ENCODE measurements at places on chromosomes 7 and 10. TPM values are rescaled to one million over a fixed set of nuclear protein-coding genes. Genes with fewer than 3 reads are reported as not detected.
A peak's percentile ranks its signal among the peaks of the same experiment; 100 is the strongest.

DNA sequence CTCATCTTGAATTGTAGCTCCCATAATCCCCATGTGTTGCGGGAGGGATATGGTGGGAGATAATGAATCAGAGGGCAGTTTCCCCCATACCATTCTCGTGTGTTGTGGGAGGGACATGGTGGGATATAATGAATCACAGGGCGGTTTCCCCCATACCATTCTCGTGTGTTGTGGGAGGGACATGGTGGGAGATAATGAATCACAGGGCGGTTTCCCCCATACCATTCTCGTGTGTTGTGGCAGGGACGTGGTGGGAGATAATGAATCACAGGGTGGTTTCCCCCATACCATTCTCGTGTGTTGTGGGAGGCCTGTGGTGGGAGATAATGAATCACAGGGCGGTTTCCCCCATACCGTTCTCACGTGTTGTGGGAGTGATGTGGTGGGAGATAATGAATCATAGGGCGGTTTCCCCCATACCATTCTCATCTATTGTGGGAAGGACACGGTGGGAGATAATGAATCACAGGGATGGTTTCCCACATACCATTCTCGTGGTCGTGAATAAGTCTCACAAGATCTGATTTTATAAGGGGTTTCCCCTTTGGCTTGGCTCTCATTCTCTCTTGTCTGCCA, 271.0 kb downstream of the MAD1L1 start:
- DNase-seq = no peak

Gene SPDYE5
- total RNA-seq = 0.15 TPM

GRCh38 chr10:34985823-34986222, 104.3 kb downstream of the CUL2 start:
- no peak for DNase-seq

DNA sequence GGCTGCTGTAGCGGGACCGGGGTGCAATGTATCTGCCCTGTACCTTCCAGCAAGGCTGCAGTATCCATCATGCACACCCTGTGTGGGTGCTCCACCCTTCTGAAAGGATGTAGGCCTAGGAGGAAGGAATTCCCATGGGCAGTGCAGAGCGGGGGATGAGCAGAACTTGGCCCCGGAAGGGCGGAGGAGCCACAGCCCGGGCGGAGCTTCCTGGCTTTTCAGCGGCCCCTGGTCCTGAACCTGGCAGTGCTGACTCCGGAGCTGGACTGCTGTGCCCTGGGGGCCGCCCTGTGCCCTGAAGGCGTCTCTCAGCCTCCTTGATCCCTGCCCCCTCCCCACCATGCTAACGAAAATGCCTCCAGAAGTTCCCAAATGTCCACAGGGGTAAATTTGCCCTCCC, 175.8 kb downstream of the TCERG1L start:
- DNase-seq = no peak

- no peak for DNase-seq
Observed at GRCh38 chr7:83119494-83119893, 43.2 kb downstream of the PCLO start.

GRCh38 chr7:79455173-79455790, 1.8 kb upstream of the MAGI2 start:
- no peak for DNase-seq

GRCh38 chr10:11639849-11640764, 28.7 kb upstream of the USP6NL start:
- DNase-seq = no peak

DNA sequence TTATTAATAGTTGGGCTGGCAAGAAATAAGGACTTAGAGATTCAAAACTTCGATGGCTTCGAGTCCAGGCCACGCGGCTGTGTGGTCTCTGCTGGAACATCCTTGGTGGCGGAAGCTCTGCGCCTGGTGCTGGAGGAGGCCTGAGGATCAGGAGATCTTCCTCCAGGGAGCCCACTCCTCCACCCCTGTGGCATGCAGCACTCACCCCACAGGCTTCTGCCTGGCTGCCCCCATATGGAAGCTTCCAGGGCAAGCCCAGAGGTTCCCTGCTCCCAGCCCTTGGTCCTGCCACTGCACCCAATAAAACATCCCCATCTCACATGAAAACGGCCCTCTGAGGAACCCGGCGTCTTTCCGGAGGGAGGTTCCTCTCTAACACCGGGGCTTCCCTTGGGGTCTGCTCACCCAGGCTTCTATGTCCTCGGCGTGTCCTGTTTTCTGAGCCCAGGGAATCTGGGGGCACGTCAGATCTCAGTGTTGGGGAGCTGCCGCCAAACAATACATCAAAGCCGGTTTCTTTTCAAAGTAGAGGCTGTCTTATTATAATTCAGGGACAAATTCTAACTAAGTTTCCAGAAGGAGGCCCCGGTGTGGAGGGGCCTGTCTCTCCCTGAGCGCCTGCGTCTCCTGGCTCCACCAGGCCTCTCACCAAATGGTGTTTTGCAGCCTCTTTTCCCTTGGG, 32.4 kb downstream of the CALML3 start:
- peak; percentile 6 for DNase-seq

DNA sequence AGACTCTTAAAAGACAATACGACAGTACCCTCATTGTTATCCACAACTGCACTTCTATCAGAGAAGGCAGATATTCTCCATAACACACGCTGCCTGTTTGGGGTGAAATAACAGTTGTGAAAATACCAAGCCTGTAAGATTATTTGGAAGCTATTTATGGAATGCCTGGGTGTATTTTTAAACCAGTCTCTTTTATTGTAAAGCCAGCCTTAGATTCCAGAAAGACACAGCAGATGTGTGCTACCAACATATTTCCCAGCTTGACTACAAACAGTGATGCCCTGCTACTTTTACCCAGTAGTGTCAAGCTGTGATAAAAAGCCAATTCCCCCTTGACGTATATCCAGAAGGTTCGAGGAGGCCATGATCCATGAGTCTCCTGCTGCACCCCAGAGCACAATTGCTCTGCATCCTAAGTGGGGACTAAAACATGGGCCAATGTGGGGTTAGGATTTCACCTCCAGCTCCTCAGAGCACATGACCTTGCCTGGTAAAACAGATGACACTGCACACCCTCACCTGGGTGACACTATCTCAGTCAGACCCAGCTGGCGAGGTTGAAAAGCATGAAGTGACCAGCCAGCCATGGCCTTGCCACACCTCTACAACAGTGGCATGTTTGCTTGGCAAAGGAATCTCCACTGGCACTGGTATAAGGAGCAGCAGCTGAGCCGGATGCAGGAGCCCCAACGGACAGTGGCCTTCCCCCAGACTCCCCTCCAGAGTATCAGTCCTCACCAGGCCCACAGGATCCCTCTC, 62.2 kb downstream of the GFRA1 start:
- no peak for DNase-seq

Gene ACTR3C
- 5.1 TPM for total RNA-seq

- DNase-seq = no peak
Observed at GRCh38 chr10:49614242-49615198, 683 bp downstream of the CHAT start.

GRCh38 chr10:21326594-21327288, 198.7 kb downstream of the SKIDA1 start:
- DNase-seq = no peak

- no peak for DNase-seq
Observed at GRCh38 chr10:55449981-55450380, 649.0 kb upstream of the PCDH15 start.

DNA sequence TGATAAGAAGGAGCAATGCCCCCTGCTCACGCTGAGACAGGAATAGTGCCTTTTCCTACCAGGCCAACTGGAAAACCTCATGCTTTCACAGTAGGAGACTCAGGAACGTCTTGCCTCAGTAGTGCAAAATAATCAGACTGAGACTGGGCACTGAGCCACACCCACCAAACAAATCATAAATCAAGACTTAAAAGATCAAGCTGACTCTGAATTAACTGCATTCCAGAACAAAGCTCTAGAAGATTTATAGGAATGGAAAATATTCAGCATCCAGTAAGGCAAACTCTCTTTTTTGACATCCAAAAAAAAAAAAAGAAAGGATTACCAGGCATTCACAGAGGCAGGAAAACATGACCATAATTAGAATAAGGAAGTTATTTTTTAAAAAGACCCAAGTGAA, 30.5 kb upstream of the SLC18A3 start:
- no peak for DNase-seq

Gene TDRD1
- 0.46 TPM for total RNA-seq

GRCh38 chr10:118737603-118738302, 17.0 kb downstream of the CACUL1 start:
- no peak for DNase-seq

GRCh38 chr7:38833329-38833728, 75.7 kb downstream of the VPS41 start:
- no peak for DNase-seq

GRCh38 chr10:12781976-12782375, 219.5 kb downstream of the CCDC3 start:
- DNase-seq = no peak

GRCh38 chr7:82105463-82105862, 335.6 kb upstream of the HGF start:
- DNase-seq = no peak

Gene CFAP69
- total RNA-seq = 11.7 TPM

DNA sequence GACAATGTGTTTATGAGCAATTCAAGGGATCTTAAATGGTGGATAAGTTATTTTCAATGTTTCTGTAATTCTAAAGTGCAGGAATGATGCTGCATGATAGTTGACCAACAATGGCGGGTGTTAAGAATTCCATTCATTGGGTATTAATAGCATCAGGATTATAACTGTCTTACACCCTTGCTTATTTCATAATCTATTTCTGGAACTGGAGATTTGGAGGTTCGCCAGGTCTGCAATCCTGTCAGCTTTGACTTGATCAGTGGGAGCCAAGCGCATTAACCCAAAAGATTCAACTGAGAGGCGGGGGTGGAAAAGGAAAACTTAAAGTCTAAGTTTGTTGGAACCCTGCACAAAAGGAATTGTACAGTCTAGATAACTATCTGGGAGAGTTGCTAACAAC, 114.9 kb upstream of the ZEB1 start:
- DNase-seq = no peak

Gene ASB10
- not detected for total RNA-seq

DNA sequence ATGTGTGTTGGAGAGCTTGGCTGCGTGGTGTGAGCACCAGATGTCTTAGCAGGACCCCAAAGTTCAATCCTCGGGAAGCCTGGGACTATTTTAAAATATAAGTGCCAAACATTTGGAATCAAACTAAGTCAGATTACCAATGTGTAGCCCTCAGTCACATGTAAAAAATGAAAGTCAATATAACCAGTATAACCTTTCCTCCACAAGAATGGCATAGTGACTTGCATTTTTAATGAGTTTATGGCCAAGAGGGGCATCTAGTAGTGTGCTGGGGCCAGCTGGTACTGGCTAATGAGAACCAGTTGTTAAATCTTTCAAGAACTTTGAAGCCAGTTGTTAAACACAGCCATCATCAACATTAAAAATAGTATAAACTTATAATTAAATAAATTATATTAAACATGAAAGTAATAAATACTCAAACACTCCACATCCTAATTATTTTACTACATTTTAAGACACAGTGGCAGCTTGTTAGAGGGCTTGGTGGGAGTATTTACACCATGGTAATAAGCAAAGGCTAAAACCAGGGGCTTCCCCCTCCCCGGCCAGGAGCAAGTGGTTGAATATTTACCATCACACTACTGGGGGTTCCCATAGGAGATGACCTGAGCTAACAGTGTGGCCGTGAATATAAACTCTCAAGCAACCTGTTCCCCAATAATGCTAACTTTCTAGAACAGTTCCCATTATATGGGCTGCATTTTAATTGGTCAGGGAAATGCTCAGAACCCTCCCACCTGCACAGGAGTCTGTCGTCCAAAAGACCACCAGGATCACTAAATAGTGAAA, 7.9 kb upstream of the FAM170B start:
- no peak for DNase-seq

- no peak for DNase-seq
Observed at GRCh38 chr7:148714498-148714897, 15.8 kb downstream of the CUL1 start.

DNA sequence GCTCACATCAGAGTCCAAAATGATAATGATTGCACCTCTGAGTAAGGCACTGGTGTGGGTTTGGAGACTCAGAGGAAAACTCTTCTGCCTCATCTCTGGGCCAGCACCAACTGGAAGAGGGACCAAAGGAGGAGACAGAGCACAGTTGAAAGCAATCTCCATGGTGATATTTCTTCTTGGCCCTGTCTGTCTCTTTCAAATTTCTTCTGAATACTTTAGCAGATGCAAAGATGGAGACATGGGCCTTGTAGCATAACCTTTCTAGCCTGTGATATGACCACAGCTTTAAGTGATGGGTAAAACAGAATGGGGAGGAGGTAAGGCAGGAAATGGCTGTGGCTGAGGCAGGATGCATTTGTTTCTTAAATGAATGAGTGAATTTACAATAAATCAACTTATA, 12.2 kb upstream of the GIMAP7 start:
- DNase-seq = no peak

- no peak for DNase-seq
Observed at GRCh38 chr10:24465891-24466818, 257.2 kb downstream of the KIAA1217 start.

GRCh38 chr7:47571331-47572093, 10.4 kb downstream of the TNS3 start:
- peak; percentile 83 for DNase-seq

DNA sequence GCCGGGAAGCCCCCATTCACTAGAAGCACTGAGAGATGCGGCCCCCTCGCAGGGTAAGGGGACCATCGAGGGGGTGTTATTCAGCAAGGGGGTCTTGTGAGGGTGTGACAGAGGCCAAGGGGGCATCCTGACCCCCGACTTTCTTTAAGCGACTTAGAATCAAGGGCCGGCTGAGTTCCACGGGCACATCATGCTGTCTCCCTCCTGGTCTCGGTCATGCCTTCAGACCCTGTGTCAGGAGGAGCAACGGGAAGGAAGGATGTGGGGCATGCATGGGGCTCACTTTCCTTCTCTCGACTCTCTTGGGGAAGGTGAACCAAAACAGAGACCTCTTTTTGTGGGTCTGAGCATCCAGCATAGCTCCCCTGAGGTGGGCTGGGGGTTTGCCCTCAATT, 2.5 kb downstream of the ACSL5 start:
- DNase-seq = no peak

Gene PDK4
- 481 TPM for total RNA-seq

DNA sequence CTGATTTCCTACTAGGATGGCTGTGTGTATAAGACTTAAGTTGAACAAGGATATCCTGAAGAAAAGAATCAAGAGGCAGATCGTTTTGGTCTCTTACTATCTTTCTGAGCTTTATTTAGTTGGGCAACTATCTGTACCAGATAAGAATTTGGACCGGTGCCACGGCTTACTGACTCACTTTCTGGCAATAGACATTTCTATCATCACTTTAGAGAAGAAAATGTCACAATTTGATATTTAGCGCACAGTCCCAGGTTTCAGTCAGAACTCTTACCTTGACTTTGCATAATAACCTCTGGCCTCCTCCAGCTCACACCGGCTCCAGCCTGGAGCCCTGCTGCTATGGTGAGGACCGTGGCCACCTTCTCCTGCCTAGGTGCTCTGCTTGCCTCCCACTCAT, 218.2 kb upstream of the MDFIC start:
- no peak for DNase-seq

GRCh38 chr7:50632561-50633413, 67.6 kb upstream of the DDC start:
- no peak for DNase-seq

GRCh38 chr7:75854233-75854632, 24.6 kb upstream of the RHBDD2 start:
- DNase-seq = no peak

Gene MOSPD3
- total RNA-seq = 26.8 TPM

All from ovary (tissue), 10 donors.